ENCODE measurements at places on chromosomes 5 and 9.

GRCh38 chr9:72038890-72039410 is 21.5 kb downstream of the C9orf57 start:
- peak; percentile 43 for DNase-seq

DNA sequence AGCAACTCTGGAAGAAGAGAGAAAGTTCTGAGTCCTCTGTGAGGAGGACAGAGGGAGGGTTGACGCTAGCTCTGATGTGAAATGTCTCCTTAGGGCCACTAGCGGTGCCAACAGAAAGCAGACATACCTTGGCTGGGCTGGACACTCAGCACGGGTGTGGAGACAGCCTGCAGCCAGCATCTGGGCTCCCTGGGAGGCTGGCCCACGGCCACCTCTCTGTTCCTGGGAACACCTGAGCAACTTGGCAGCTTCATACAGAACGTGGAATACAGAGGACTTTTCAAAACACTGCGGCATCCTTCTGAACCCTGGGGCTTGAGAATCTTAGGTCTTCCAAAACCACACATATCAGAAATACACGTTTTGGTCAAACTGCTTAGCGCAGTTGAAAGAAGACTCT is 269.1 kb downstream of the FSTL4 start:
- no peak for DNase-seq

GRCh38 chr9:14769230-14769571 is 46.7 kb upstream of the CER1 start:
- DNase-seq: no peak

DNA sequence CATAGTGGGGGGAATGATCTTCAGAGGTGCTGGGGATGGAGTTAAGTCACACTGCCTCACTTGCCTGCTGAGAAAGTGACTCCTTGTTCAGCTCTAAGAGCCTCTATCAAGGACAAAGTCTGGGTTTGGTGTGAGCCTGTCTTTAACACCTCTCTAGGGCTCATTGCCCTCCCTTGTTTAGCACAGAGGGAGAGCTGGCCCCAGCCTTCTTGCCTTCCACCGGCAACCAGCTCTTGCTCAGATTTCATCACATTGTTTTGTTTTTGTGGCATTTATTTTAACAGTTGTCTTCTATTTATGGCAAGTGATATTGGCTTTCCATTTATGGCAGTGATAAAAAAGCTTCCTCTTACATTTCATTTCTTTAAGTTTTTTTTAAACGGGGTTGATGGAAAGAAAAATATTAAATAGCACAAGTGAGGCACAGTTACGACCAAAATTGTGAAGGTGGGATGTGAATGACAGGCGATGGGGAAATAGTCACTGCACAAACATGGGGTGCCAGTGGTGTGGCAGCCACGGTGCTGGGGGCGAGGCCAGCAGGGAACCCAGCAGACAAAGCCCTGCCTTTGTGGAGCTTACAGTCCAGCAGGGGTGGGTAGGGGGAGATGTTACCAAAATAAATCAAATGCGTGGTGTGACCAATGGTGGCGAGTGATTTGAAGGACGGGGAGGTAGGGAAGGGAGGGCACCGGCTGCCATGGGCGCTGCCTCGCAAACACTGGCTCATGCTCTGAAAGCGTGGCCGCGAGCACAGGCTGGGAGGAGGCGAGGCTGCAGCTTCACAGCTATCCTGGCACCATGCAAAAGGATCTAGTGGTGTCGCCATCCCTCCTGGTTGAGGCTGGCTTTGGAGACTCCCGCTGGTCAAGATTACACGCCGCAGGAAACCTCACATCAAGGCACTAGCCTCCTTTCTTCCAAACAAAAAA is 21.2 kb upstream of the UNC5A start:
- no peak for DNase-seq

- DNase-seq: no peak
Observed at GRCh38 chr5:8907168-8907868, 638.6 kb downstream of the SEMA5A start.

GRCh38 chr9:130451004-130451390 is 6.2 kb downstream of the ASS1 start:
- DNase-seq: no peak

GRCh38 chr5:116315531-116315930 is 230.7 kb downstream of the COMMD10 start:
- DNase-seq: no peak

GRCh38 chr9:104927912-104928740 is at the start of gene ABCA1:
ABCA1 (minus strand) TSS chr9:104928155; CDS start chr9:104903679, 24,476 bp downstream.
- peak; percentile 13 for DNase-seq

Measured in stimulated activated CD8-positive, alpha-beta memory T cell treated with anti-CD3 and anti-CD28 coated beads, Interleukin-7, amount 100 ng/mL, for 1 hour (primary cell).